ENCODE measurements at places on chromosomes 1 and 21.

GRCh38 chr21:28712411-28712810, 280.3 kb downstream of the LTN1 start:
- no peak for DNase-seq

GRCh38 chr1:229344139-229344538, 1.3 kb upstream of the CCSAP start:
- no peak for DNase-seq

- DNase-seq: no peak
Observed at GRCh38 chr1:1940123-1940425, 21.0 kb upstream of the TMEM52 start.

DNA sequence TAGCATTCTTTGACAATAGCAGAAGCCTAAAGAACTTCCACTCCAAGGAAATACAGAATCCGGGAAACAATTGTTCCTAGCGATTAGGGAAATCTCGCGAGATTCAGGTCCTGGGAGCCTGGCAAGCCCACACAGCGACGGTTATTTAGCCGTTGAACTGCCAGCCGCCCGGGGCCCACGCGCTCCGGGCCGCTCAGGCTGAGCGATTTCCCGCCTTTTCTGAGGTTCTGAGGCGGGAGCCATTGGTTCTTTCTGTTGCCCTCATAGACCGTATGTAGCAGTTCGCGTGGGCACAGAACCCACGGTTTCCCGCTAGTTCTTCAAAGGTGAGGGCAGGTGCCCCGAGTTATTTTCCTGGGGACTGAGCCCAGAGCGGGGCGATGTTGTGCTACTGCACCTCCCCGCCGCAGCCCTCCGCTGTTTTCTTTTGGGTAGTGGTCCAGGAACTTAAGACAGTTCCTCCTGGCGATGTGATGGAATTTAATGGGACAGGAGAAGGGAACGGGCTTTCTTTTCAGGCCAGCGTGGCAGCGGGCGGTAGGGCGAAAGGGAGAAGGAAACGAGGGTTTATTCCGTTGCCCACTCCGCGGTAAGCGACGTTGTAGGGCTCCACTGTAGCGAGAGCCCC, at the start of gene SYCP1:
TSS of gene SYCP1 (plus strand) at position 171 of the 628 bp plus-strand sequence. CDS start 602 bp downstream, outside the sequence.
- DNase-seq: no peak

GRCh38 chr1:228767636-228768354, 32.5 kb downstream of the RHOU start:
- no peak for DNase-seq

DNA sequence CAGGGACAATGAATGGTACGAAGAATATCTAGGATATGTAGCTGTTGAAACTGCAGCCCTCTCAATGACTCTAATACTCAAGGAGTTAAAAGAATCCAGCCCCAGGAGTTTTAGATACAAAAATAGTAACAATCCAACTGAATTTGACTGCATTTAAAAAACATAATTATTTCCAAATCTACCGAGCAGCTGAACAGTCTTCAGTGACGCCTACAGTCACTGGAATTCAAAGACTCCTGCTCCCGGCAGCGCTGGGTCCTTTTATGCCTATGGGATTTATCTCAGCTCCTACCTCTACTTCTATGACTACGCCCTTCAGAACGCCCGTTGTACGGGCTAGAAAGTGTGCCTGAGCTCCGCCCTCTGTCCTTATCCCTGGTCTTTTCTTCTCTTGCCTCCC, 55.7 kb downstream of the WARS2 start:
- DNase-seq: no peak

- DNase-seq: no peak
Observed at GRCh38 chr1:117985239-117985638, 55.7 kb downstream of the WDR3 start.

GRCh38 chr1:55062801-55063576, 23.6 kb downstream of the PCSK9 start:
- no peak for DNase-seq

GRCh38 chr1:12678350-12678749, 34.5 kb downstream of the AADACL4 start:
- DNase-seq: no peak

- no peak for DNase-seq
Observed at GRCh38 chr1:213014642-213015041, 1.0 kb downstream of the ANGEL2 start.

All from hematopoietic multipotent progenitor cell (in vitro differentiated cells).